ENCODE measurements at places on chromosomes 1 and 21. TPM values are rescaled to one million over a fixed set of nuclear protein-coding genes. Genes with fewer than 3 reads are reported as not detected.

Gene TNFSF18
- total RNA-seq, result not detected

Gene CFAP141
- total RNA-seq, result not detected

Gene PAQR6
- 2.9 TPM for total RNA-seq

Gene KDF1
- total RNA-seq, result not detected

All from melanocyte of skin (primary cell).